ENCODE measurements at places on chromosomes 16 and 17.
A peak's percentile ranks its signal among the peaks of the same experiment; 100 is the strongest.

DNA sequence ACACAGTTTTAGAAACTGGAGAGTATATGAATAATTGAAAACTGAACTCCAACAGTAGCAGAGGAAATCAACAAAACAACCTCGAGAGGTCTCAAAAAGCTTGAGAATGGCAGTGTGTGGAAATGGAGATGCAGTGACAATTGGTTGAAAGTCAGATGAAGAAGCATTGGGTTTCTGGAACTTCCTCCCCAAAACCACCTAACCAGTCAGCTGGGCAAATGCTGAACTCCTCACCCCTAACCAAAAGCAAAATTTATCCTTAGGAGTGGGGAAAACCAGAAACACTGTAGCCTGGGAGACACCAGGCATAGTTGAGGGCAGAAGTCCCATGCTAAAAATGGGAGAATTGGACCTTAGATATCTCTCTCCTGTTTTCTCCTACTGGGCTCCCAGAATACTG is 109.9 kb downstream of the TANC2 start:
- no peak for DNase-seq

DNA sequence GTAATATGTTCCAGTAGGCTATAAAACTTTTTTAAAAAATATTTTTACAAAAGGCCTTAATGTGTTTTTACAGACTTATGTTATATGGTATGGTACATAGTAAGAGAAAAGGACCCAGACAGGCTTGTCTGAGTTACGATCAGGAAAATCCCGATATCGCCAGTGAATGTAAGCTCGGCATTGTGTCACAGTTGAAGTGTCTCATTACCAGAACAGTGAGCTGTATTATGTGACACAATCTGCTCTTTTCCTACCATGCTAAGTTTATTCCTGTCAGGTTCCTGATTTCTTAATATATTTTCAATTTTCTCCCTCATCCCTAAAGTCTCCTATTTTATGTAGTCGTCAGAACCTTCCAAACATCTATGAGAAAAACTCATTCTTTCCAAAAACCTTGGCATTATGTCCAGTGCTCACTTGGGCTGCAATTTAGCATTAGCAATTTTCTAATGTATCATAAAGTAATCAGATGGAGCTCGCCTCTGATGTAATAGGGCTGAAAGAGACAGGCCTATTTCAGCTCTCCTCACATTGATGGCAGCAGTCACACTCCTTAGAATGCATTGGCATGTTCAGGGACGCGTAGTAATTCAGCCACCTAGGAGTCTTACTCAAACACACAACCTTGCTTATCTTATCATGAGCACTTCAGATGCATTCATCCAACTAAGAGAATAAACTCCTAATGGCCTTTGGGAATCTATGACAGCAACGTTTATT is 147.6 kb upstream of the NOG start:
- no peak for DNase-seq

DNA sequence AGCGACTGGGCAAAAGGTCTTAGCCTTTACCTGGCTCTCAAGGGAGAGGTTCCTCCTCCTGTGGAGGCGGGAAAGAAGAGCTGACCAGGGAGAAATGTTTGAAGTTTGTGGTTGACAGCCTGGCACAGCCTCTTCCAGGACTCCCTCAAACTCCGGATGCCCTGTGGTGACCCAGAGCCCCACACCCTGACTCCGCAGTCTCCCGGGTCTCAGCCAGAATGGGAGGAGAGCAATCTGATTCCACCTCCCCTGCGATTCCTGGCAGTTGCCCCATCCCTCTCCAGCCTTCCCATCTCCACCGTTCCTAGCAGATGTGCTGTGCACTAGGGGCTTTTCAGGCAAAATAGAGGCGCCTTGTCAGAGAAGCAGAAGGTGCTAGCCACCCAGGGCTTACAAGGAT is 5.5 kb upstream of the DNAI2 start:
- DNase-seq = no peak

GRCh38 chr17:76009969-76010661 is 9.5 kb downstream of the CDK3 start:
- DNase-seq = no peak

GRCh38 chr16:85607796-85608514 is 5.2 kb upstream of the GSE1 start:
- DNase-seq = no peak

GRCh38 chr16:31329671-31330552 is 25.1 kb upstream of the ITGAX start:
- no peak for DNase-seq

- DNase-seq = peak; percentile 64
Measured at GRCh38 chr17:29617125-29617480, 5.6 kb downstream of the CORO6 start.

GRCh38 chr17:49931416-49932137 is 37.4 kb upstream of the DLX4 start:
- DNase-seq = no peak

- peak; percentile 34 for DNase-seq
Measured at GRCh38 chr16:55056585-55057401, 126.1 kb downstream of the IRX5 start.

- no peak for DNase-seq
Measured at GRCh38 chr17:76546556-76547182, 6.8 kb downstream of the PRCD start.

- DNase-seq = no peak
Measured at GRCh38 chr16:2388875-2389433, 40.3 kb upstream of the CCNF start.

DNA sequence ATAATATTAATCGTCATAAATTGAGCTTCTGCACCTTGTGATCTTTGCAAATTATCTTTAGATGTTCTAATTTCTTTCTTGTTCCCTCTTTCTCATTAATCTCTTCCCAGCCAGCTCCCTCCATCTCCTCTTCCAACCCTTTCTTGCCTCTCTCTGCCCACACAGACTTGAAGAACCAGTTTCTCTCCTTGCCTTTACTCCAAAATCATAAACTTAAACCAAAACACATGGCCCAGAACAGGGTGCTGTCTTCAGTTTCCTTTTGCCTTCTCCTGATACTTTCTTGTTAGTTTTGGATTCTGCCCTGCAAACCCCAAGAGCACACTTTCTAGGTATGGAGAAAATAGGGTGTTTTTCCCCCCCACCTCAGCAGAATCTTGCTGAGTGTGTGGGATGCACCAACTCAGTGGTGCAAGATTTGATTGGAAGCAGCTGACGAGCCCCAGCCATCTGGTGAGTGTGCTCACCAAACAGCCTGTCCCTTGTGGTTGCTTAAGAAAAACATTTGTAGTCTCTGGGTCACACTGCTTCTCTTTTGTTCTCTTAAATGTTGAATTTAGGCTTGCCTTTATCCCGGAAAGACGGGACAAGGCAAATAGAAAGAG is 175.8 kb upstream of the MAF start:
- DNase-seq = peak; percentile 21

DNA sequence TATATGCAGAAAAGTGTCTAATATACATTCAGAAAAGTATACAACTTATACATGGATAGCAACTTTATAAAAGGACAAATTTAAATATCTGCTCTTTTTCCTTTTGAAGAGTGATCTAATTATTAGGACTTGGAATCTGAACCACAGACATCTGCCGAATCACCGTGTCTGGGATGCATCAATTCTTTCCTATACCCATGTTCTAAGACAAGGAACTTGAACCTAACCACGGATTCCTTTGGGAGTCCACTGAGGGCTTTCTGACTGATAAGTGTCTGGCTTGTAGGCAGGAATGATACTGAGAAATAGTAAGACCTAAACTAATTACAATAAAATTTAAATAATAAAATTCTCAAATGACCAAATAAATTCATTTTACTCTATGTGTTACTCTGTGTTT is 54.2 kb downstream of the NDEL1 start:
- DNase-seq = no peak

DNA sequence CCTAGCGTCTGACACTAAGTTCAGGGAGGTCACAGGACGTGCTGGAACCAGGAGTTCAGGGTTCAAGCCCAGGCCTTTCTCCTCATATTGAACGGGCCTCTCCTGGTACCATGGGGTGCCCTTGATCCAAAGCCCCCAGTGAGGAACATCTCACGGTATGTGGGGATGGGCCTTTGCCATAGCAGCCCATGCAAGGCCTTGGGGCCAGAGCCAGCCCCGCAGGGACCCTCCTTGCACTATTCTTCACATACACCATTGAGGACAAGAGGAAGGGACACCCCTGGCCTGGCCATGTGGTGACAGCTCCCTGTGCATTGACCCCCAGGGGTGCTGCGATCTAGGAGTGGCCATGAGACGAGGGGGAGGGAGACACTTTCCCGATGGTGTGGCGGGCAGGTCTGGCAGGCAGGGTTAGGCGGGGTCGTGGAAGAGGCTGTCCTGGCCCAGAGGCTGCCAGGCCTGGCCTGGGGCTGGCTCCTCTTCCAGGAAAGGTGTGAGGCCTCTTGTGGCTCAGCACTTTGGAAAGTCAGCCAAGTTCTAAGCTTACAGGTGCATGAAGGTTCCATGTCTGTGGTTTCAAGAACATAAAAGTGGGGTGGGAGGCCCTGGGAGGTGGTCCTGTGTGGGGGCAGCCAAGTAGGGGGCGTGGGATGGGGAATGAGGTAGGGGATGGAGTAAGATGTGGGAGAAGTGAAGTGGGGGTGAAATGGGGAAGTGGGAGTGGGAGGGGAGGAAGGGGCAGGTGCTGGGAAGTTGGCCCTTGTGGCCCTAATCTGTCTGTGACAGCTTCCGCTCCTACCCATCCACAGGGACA is 88.7 kb upstream of the CBX4 start:
- DNase-seq = no peak

GRCh38 chr17:44037471-44037870 is 22.7 kb upstream of the TMEM101 start:
- DNase-seq = no peak

DNA sequence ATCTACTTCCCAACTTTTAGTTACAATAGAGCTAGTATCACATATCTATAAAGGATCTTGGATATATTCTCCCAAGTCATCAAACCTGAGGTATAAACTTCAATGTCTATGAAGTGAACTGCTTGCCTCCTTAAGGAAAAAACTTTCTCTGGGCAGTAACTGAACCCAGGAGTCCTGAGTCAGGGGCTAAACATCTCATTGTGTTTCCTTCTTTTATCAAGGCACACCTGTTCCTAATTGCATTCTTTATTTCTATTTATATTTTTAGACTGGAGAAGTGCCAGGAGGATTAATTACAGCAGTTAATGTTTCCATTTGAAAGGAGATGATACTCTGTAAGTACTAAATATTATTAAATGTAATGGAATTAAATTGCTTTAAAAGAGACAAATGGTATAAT is 98.6 kb downstream of the CDH8 start:
- no peak for DNase-seq

DNA sequence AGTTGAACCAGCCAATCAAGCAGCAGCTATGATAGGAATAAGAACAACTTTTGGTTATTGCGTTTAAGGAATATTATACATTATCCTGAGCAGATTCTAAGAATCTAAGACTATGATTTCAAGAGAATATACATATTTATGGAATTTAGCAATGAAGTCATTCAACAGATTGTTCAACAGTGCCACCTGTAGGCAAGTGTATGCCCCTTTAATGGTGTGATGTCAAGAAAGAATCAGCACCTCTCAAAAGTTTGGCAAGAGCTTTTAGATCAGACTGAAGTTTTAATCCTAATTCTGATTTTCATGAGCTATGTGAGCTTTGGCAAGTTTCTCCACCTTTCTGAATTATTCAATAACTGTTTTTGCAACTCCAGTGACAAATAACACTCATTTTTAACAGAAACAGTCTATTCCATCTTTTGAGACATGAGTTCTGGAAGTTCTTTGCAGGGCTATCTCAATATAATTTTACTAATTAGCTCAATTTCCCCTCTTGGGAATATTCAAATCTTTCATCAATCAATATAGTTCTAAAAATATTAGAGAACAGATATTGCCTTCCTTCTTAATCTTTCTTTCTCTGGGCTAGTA is 474.3 kb upstream of the TOM1L1 start:
- DNase-seq = no peak

GRCh38 chr17:73826872-73827228 is 182.6 kb upstream of the SDK2 start:
- no peak for DNase-seq

GRCh38 chr17:22268214-22268911 is 576.0 kb downstream of the KCNJ18 start:
- no peak for DNase-seq

GRCh38 chr16:89130448-89130847 is 36.8 kb downstream of the ACSF3 start:
- DNase-seq = no peak

DNA sequence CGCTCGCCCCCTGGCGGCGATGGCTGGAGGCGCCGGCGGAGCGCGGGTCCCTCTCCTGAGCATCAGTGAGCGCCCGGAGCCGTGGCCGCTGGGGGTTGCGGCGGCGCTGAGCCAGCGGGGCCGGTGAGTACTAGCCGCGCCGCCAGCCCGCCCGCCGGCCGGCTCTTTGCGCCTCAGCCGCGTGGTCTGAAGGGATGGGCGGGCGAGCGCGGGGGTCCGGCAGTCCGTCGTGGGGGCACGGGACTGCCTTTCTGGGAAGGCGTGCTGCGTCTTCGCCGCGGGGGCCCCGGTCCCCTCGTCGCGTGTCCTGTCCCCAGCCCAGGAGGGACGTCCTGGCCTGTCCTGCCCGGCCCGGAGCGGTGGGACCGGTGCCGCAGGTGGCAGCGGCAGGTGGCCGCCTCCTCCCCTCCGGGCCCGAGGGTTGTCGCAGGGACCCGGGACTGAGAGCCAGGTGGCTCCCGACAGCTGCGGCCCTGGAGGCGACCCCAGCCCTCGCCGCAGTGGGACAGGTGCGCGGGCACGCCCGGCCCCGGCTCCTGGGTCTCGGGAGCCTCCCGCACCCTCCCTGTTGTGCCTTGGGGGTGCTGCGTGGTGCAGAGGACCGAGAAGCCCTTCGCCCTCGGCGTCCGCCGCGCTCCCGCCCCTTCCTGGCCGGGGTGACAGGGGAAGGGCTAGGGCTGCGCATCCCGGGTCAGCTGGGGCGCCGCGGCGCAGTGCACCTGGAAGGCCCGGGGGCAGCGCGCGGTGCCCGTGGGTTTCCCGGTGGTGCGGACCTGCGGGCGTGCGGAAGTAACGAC is at the start of gene SPECC1:
Gene SPECC1 (plus strand): TSS at position 58 of the 797 bp plus-strand sequence. CDS start 87,293 bp downstream, outside the sequence.
- peak; percentile 68 for DNase-seq

DNA sequence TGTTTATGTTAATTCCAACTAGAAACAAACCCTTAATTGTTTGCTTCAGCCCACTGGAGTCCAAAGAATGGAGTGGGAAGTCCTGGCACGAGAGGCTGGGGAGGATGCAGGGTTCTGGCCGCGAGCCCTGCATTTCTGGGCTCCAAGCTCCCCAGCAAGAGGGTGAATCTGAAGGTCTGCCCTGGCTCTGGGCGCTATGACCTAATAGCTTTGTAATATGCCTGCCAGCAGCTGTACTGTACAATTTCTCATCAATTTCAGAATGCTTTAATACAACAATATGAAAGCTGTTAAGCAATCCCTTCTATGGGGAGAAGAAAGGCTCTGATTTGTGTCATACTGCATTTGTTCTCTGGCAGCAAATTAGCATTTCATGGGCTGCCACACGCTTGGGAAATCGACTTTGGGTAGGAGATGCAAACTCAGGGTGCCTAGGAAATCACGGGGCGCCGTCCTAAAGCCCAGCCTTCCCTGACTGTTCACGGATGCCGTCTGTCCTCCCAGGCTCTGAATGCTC is 43.8 kb downstream of the NDEL1 start:
- DNase-seq = no peak
